ENCODE measurements at places on chromosomes 5 and 9.

DNA sequence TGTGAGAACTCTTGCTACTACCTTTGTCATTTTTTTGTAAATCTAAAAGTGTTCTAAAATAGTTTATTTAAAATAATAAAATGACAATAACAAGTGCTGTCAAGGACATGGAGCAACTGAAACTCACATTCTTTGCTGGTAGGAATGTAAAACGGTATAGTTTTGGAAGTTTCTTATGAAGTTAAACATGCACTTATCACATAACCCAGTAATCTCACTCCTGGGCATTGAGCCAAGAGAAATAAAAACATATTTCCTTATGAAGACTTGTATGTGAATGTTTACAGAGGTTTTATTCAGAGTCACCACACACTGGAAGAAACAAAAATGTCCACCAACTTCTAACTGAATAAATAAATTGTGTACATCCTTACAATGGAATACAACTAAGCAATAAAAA is 46.0 kb upstream of the COL15A1 start:
- DNase-seq: no peak

DNA sequence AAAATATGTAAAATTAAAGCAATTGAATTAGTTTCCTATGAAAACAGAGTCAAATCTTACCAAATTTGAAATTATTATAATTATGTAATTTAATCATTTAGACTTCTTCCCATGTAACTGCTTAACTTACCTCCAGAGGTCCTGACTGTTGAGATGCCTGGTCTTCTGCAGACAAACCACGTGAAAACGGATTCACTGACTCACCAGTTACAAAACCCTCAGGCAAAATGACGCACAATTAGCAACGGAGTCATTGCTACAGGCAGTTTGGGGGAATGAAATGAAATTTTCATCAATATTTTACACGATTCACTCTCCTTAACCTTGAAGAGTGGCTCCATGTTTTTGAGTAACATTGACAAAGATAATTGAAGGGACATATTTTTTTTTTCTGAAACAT is 460.8 kb downstream of the MTRR start:
- no peak for DNase-seq

- DNase-seq: no peak
These were observed 151.7 kb upstream of the POU5F2 start for GRCh38 chr5:93893075-93893474.

- DNase-seq: no peak
These were observed 308.0 kb downstream of the MCTP1 start for GRCh38 chr5:94976853-94977252.

DNA sequence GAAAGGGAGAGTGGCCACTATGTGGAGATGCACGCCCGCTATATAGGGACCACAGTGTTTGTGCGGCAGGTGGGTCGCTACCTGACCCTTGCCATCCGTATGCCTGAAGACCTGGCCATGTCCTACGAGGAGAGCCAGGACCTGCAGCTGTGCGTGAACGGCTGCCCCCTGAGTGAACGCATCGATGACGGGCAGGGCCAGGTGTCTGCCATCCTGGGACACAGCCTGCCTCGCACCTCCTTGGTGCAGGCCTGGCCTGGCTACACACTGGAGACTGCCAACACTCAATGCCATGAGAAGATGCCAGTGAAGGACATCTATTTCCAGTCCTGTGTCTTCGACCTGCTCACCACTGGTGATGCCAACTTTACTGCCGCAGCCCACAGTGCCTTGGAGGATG is 19.8 kb downstream of the RGMB start:
- DNase-seq: no peak

GRCh38 chr9:137054932-137055384 is 1.1 kb upstream of the ENTPD2 start:
- no peak for DNase-seq

DNA sequence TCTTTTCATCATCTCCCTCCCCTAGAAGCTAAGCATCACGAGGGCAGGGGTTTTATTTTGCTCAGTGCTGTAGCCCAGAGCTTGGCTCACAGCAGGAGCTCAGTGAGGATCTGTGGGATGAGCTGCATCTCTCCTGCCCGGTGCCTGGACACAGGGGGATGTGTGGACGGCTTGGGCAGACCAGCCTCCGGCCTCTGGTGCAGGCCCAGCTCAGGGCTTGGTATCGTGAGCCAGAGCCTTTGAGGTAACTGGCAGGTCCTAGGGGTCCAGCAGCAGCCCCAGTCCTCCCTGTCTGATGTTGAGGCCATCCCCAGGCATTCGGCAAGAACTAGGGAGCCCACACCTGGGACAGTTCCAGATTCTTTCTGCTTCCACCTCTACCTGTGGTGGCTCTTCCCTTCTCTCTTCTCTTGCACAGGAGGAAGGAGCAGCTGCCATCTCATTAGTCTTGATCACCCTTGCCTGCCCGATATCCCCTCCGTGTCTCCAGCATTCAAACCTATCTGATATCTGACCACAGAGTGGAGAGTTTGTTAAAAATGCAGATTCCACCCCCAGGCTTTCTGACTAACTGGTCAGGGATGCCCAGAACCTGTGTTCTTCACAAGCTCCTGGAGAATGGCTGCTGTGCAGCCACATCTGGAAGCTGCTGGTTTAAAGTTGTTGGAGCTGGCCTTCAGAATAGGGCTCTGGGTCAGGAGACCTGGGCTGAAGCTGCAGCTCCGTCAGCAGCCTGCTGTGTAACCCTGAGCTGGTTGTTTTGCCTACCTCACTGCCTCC is 7.9 kb upstream of the SLC6A7 start:
- DNase-seq: no peak

GRCh38 chr9:12794101-12794799 is 19.4 kb downstream of the LURAP1L start:
- DNase-seq: no peak

GRCh38 chr5:130350131-130350530 is 445.9 kb downstream of the CHSY3 start:
- DNase-seq: no peak

DNA sequence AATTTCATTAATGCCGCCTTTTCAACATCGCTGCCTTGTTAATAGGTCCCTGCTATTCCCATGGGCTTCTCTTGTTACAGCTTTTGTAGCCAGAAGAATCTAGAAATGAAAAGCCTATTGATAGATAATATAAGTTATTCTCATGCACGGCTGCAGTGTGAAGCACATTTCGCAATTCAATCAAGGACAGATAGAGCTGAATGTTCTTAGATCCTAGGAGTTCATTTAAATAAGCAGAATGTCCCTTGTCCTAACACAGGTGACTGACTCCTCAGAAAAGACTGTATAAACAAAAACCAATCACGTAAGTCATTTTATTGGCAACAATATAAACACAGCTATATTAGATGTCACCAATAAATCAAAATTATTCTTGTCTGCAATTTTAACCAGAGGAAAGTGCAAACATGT is 9.4 kb downstream of the GLIS3 start:
- no peak for DNase-seq

DNA sequence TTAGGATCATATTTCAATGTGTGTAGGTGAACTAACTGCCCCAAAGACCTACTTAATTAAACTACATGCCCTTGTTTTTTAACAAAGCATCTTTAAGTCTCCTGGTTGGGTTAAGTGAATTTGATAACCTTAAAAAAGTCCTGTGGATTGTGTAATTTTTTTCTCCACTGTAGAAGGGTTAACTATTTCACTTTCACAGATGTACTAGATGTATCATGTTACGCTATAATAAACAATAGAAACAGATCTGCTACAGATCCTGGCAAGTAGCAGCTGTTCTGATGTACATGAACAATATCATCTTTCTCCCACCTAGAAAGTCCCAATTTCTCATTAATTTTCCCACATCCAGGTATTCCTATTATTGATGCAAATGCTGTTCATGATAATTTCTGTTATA is 18.9 kb downstream of the KIF24 start:
- no peak for DNase-seq

DNA sequence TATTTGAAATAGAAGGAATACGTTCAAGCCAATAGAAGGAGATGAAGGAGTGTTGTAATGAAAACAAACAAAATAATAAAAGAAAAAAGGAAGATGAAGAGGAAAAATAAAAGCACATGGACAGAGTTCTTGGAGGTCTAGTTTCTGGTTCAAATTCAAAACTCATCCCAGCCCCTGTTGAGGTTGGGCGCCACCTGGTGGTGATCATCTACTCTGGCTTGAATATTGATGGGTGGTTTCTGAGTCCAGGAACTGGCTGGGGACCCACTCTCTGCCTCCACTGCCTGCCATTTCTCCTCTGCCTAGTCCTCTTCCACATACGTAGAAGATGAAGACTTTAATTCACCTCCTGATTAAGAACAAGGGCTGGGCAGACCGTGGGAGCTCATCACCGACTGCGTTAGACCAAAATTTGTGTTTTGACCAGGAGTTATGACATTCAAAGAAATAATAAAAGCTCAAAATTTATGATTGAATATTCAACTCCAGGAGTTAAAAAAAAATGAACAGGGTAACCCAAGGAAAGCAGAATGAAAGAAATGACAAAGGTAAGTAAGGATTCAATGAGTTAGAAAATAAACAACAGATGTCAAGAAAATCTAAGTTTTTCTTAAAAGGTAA is 99.0 kb upstream of the SLC1A3 start:
- peak; percentile 90 for DNase-seq

DNA sequence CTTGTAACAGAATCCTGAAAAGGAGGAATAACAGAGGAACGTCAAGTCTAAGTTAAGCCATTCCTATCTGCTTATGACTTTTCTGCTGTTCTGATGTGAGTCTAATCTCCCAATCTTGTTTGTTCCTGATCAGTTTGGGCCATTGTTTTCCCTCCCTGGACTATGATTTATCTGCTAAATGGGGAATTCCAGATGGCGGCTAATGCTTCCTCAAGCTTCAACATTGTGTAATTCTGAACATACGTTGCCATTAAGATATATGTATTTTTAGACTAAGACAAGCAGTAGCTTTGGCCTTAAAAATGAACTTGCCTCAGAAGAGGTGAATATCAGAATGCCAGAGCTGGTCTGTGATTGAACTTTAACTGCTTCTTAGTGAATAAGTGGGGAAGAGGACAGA is 142.7 kb downstream of the PRKACG start:
- no peak for DNase-seq

DNA sequence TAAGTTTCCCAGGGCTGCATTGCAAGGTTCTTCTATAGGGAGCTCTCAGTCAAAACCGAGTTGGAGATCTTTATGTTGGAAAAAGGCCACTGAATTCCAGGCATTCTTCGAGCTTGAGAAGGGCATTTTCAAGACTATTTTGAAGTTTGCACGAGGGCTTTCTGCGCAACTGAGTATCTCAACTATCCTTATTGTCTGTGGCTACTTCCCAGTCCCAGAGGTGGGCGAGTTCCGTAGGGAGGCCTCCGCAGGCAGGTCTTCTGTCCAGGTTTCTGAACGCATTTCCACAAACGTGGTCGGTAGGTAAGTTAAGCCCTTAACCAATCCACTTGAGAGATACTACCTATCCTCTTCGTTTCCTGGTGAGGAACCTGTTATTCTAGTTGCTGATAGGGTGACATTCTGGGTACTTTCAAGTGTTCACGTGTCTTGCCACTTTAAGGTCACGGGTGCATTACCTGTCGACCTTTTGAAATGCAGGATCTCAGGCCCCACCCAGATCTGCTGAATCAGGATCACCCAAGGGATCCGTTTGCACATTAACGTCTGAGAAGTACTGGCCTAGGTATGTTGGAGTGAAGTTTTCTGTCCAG is 51.4 kb upstream of the TJP2 start:
- no peak for DNase-seq
